ENCODE measurements at places on chromosomes 7 and 10.
A peak's percentile ranks its signal among the peaks of the same experiment; 100 is the strongest.

DNA sequence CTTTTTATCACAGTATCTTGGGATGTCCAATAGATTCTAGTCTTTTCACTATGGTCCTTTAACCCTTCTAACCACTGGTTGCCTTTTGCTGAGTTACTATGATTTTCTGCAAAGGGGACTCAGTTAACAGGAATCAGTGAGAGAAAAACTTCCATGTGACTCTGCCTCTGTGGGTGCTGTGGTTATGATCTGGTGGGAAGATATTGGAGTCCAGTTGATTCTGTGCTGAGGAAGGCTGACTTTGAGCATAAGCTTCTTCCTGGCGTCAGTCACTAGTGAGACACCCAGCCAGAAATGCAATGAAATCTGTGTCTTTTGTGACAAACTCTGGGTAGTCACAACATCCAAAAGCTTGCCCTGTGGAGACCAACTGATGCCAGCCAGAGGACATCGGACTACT, 648.0 kb downstream of the SUGCT start:
- DNase-seq = no peak

DNA sequence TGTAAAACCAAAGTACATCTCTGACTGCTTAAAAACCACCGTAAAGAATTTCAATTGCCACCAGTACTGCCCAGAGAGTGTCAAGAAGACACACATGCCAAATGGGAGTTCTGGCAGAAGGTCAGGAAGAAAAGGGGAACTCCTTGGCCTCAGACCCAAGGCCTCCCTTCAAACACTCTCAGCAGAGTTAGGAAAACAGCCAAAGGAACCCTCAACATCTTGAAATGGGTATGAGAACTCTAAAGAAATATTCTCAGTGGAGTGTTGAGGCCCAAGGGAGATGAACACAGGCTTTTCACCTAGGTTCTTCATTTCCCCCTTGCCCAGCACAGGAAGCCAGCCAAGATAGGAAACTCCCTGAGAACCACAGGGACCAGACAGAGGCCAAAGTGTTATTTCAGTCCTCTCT, 96.1 kb upstream of the ASAH2 start:
- DNase-seq = no peak

DNA sequence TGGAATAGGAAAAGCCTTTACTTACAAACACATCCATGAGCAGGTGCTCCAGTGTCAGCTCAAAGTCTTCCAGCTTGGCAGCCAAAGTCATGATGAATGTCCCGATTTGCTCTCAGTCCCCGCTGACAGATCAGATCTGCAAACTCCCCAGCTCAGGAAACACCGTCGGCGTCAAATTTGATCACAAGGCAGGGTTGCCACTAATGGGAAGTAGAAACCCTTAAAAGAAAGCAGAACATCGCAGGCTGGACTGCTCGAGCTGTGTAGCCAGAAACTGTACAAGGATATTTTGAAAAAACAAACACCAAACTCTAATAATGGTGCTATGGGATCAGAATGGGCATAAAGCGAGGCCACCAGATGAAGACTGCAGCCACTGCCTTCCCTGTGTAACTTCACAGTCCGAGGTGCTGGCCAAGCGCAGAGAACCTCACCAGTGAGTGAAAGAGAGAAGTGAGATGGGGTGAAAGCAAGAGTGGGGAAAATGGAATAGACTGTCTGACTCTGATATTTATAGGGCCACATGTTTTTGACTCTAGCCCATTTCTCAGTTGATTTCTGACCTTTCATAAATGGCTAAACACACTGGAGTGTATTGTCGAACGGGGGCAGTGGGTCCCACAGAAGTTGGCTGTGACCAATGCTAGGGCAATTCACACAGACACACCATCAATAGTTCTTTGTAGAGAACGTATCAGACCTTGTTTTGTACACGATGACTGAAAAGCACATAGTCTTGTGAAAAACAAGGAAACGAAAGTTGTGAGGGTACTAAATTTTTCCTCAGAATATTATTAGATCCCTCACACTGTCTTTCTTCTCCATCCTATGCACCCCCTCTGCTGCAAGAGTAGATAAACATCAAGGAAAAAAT, 306.2 kb downstream of the FRMD4A start:
- no peak for DNase-seq

- no peak for DNase-seq
Observed at GRCh38 chr7:50985096-50985495, 202.4 kb upstream of the GRB10 start.

DNA sequence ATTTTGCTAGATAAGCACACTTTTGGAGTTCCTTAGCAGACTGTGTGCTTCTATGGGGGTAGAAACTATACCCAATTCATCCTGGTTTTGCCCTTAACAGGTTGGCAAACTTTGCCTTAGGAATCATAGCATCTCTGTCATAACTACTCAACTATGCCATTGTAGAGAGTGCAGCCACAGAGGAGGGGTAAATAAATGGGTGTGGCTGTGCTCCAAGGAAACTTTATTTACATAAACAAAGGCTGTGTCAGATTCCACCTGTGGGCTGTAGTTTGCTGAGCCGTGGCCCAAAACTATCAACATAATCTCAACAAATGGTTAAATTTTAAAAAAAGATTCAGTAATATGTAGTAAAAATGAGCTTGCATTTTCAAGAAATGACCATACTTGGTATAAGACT, 51.6 kb upstream of the LAMB1 start:
- no peak for DNase-seq

DNA sequence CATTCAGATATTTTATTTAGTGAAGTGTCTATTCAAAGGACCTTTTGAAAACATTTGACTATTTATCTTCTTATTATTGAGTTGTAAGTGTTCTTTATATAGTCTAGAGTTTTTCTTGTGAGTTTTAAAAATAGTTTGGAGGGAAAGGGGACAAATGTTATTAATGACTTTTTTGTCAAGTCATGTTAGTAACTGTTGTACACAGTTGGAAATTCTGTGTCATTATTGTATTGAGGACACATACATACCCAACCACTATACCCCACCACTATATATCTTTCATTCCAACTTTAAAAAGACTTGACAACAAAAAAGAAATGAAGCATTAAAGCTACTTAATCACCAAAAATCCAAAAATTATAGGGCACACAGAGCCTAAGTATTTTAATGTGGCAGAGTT, 53.2 kb upstream of the OIT3 start:
- no peak for DNase-seq

DNA sequence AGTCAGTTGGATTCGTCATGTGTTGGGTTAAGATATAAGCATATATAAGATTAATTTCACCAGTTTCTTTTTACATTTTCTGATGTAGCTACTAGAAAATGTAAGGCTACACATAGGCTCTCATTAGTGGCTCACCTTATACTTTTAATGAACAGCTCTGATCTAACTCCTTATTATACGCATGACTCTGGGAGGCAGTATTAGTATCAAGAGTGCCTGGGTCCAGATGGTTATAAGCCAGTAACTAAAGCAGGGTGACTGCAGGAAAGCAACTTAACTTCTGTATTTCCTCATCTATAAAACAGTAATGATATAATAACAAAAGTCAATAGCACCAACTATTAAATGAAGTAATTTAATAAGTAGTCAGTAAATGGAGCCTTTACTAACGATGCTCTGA, 1.4 kb upstream of the ELMO1 start:
- peak; percentile 85 for DNase-seq

DNA sequence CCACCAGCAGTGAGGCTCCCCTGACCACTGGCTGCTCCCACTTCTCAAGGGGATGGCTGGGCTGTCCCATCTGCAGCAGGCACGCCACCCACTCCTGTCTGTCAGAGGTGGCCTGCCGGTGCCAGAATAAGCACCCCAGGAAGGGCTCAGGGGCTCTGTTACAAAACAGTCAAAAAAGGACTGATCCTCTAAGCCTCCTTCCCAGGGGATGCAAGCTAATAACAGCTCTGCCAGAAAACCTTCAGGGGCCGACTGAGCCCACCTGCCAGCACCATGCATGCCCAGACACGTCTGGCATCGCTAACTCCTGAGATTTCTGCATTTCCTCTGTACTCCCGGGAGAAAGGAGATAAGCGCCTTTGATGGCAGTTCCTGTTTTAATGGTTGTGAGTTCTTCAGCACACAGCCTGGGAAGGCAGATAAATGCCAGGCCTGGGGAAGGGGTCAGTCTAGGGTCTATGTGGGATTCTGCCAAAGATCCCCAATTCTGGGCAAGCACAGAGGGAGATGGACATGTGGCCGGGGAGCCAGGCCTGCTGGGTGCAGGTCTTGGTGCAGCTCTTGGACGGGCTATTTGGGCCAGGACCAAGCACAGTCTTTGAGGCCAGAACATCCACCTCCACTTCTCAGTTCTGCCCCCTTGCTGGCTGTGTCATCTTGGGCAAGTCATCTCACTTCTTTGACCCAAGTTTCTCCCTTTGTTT, 128.4 kb downstream of the ARHGAP22 start:
- DNase-seq = peak; percentile 71

DNA sequence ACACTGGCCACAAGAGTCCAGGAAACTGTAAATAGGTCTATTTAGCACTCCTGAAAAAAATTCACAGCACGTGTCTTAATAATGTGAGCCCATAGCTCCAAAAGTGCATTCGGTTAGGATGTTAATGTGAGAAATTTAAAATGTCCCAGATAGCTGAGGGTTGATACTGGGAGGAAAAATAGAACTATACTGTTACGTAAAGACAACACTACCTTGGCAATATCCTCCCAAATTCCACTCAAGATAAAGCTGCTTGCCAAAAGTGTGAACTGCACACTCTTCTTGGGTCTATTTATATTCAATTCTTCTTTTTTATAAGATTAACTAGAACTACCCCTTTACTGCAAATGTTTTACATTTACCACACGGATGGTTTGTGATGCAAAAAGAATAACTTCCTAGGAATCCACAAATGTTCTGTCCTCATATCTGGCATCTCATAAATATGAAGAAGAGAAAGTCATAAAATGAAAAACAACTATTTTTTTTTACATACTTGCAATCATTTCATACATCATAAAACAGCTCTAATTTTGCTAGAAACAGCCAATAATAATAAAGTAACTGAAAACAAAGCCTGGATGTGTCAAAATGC, 10.4 kb downstream of the RAB11FIP2 start:
- no peak for DNase-seq

- DNase-seq = no peak
Observed at GRCh38 chr10:35613597-35614226, 8.6 kb downstream of the GJD4 start.

GRCh38 chr7:73939528-73939927, 78.6 kb downstream of the TMEM270 start:
- no peak for DNase-seq

DNA sequence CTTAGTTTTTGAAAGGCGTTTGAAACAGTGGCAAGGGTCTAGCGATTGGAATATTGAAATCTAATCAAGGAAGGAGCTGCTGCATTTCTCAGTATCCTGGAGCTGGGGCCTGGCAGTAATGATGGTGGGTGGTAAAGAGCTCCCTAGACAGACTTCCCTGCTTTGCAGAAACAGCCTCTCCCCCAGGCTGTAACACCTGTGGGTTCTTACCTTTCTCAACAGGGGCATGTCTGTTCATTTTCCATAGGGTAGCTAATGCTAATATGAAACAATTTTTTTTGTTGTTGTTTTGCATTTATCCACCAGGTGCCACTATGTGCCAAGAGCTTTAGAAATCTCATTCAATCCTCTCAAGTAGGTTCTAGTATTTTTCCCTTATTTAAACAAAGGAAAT, 345.5 kb downstream of the REEP3 start:
- no peak for DNase-seq

DNA sequence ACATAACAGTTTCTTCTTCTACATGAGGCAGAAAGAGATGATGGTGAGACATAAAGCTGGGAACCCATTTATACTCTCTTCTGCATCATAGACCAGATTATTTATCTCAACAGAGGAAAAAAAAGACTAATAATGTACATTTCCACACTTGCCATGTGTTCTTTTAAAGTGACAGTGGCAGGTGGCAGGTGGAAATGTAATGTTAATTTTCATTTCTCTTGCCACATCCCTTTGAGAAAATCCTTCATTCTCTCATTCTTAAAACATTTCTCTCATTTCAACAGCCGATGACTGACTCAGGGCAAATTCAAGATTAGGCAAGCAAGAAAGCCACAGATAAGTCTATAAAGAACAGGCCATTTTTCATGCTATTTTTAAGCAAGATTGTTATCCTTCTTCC, 635.6 kb upstream of the SORCS1 start:
- no peak for DNase-seq

DNA sequence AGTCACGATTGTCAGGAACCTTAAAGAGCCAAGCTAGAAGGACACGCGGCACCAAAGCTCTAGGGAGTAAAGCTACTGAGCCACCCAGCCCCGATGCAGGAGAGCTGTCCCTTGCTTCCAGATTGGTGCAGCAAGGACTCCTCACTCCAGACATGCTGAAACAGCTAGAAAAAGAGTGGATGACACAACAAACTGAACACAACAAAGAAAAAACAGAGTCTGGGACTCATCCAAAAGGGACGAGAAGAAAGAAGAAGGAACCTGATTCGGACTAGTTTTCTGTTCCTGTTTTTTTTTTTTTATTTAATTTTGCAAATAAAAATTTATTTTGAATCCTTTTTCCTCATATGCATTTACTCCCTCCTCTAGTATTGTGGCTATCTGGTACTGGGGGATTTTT, 11.4 kb upstream of the HKDC1 start:
- DNase-seq = no peak

DNA sequence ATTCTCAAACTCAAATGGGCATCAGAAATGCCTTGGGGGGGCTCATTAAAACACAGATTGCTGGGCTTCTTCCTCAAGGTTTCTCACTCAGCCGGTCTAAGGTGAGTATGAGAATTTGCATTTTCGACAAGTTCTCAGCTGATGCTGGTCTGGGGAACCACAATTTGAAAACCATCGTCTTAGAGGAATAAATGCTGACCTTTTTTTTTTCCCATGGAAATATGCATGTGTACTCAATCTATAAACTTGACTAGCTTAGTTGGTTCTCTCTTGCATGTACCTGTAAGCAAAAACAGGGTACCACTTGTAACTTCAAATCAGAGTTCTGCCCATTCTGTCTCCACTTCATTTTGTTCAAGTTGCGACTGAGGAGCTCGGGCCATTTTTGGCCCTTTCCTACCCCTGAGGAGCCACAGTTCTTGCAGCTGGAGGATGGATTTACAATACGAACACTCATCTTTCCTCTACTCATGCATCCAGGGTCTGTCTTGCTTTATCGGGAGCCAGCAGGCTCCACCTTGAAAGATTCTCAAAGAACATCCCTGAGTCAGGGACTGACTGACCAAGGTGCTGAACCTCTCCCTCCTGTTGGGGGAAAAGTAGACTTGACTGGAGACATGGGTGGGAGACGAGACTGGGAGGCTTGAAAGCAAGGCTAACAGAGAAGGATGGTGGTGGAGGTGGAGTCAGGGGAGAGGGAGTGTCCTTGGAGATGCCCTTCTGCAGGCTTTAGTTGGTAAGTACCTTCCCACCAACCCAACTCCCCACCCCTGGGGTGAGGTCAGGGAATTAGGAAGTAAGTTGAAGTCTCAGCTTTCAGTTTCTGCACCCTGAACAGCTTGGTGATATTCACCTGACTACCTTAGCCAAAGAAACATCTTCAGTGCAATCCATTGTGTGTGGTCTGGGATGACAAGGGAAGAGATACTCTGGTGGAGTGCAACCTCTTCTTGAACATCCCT, 3.7 kb upstream of the MAPK8 start:
- no peak for DNase-seq

DNA sequence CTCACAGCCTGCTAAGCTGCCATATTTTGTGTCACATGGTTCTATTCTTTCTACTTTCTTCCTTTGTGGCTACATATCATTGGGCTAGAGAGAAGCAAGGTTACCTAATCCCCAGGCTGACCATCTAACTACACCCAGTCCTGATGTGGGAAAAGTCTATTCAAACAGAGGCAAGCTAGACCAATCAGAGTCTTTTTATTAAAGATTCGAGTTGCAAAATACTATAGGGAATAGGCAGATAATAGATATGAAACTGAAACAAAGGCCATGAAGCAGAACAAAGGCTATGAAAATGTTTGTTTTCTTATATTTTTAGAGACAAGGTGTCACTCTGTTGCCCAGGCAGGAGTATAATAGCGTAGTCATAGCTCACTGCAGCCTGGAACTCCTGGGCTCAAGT, 36.7 kb downstream of the MTERF1 start:
- DNase-seq = no peak

Measured in NCI-H524 (cell line).